NCI-H345 (cell line): ENCODE measurements at places on chromosomes 2 and 18.
A peak's percentile ranks its signal among the peaks of the same experiment; 100 is the strongest.

GRCh38 chr2:70906439-70907005, 29.2 kb upstream of the ATP6V1B1 start:
- DNase-seq: no peak

GRCh38 chr2:101698014-101698843, 722 bp downstream of the MAP4K4 start:
- DNase-seq: peak; percentile 42

DNA sequence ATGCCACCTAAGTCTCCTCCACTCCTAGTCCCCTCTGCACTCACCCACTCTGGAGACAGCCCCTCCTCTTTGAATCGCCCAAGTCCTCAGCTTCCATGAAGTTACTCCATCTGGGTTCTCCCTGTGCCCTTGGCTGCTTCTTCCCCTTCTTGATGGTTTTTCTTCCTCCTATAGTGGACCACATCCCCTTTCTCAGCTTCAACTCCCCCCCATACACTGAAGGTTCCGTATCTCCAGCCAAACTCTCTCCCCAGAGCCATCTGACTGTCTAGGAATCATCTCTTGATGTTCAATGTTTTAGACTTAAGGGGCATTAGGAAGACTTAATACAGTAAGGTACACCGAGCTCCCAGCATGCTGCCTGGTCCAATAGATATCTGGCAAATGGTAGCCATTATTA, 39.6 kb downstream of the EMX1 start:
- no peak for DNase-seq

GRCh38 chr2:241540401-241540770, 18.2 kb upstream of the BOK start:
- no peak for DNase-seq

- peak; percentile 74 for DNase-seq
These were observed 304.6 kb downstream of the PARD3B start for GRCh38 chr2:204849892-204850291.
